ENCODE measurements at places on chromosomes 5 and 9. TPM values are rescaled to one million over a fixed set of nuclear protein-coding genes. Genes with fewer than 3 reads are reported as not detected.

Gene LYRM7
- 6.2 TPM for total RNA-seq

Gene PIP5K1B
- not detected for total RNA-seq

Gene RFX3
- total RNA-seq, result 1.1 TPM

Gene OGN
- 4.0 TPM for total RNA-seq

Measured in subcutaneous preadipocyte (primary cell).